ENCODE measurements at places on chromosomes 7 and 10.

GRCh38 chr7:26743205-26743604, 121.2 kb downstream of the SKAP2 start:
- no peak for DNase-seq

DNA sequence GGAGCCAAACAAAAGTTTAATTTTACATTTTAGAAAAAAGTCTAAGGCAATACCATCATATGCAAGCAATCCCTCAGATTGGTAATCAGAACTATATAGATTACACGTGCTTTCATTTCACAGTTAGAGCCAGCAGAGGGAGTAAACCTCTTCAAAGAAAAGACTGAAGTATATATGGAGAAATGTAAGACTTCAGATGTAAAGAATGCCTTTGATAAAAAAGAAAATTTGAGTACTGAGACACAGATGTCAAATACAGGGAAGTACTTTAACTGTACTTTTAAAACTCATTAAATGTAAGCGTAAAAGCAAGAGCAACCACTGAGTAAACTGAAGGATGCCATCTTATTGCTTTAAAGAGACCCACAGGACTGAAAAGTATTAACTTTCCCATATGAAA, 101.4 kb upstream of the FAM133B start:
- DNase-seq = no peak

DNA sequence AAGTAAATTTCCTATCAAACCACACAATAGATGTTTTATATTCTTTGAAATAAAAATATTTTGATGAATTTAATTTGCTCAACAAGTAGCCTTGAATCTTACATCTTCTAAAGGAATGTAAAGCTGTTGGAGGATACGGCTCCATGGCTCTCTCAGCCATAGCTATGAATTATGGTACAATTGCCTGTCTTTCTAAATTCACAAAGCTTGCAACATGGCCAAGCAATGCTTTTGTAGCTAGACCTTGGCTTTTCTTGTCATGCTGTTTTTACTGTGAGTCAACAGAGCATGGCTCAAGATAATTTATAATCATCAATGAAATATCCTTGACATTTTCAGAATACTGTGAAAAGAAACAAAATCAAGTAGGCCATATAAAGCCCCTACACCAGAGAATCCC, 286.7 kb downstream of the CACNA2D1 start:
- no peak for DNase-seq

GRCh38 chr10:113520690-113521474, 32.0 kb upstream of the HABP2 start:
- no peak for DNase-seq

GRCh38 chr7:43337191-43337590, 224.7 kb downstream of the HECW1 start:
- no peak for DNase-seq

GRCh38 chr7:95794917-95795515, 22.7 kb downstream of the DYNC1I1 start:
- DNase-seq = no peak

- no peak for DNase-seq
Measured at GRCh38 chr7:82194016-82194643, 249.4 kb downstream of the CACNA2D1 start.

DNA sequence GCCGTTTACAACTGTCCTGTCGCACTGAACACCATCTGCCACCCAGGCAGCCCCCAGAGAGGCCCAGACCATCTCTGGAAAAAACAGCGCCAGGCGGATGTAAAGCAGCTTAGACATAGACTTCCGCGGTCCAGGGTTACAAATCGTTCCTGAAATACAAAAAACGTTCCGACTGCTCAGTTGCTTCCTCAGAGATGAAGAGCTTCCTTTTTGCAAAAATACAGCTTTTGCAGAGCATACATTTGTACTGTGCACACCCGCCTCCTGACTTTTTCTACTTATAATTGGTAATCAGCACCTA, 11.4 kb downstream of the DAGLB start:
- DNase-seq = no peak

GRCh38 chr7:69844264-69844868, 246.1 kb downstream of the AUTS2 start:
- DNase-seq = no peak

All from activated CD4-positive, CD25-positive, alpha-beta regulatory T cell (primary cell).